ENCODE measurements at places on chromosomes 1 and 21.

GRCh38 chr1:186519982-186520381 lies 59.1 kb upstream of the PDC start:
- DNase-seq = no peak

- DNase-seq = peak; percentile 89
Observed at GRCh38 chr1:178150610-178151009, 56.7 kb downstream of the RASAL2 start.

DNA sequence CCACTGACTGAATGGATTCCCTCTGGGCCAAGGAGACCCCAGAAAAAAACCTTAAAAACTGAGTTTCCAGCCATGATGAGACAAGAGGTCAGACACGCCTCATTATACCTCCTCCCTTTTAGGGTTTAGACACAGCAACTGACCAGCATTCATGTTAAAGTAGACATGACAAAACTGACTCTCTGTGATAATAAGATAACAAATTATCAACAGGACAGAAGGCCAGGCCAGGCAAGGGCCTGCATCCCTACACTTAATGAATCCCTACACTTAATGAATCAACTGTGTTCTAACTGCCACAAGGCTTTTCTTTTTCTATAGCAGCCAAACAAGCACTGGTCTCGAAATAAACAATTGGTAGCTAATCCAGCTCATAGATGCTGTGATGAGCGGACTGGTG lies 33.3 kb upstream of the FAM89A start:
- DNase-seq = no peak

- no peak for DNase-seq
Observed at GRCh38 chr1:234898455-234899033, 230.1 kb downstream of the TOMM20 start.

DNA sequence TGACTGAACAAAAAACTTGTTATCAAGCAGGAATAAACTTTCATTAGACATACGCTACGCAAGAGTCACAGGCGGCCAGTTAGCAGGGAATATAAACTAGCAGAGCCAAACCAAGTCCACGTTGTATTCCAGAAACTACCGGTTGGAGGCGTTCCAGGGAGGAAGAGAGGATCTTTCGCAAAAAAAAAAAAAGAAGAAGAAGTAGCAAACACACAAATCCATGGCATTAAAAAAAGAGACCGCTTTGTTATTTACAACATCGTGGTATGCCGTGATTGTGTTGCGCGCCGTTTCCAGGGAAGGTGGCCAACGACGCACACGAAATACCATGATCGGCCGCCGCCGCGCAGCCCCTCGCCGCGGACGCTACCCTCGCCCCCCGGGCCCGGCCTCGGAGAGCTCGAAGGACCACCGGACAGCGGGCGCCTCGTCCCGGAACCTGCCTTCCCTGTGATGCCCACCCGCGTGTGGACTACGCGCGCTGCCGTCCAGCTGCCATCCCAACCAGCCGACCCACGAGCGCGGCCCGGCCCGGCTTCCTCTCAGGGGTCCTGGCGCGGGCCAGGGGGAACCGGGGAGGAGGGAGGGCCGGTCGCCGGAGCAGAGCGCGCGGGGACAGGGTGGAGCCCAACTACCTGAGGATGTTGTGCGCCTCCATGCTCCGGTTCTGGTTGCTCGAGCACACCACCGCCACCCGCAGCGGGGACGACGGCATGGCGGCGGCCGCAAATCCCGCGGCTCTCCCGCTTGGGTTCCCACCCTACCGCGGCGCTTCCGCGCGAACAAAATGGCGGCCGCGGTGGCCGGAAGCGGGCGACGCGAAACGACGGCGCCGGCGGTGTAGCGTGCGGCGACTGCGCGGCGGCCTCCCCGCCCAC lies 581 bp downstream of the SSU72 start:
- peak; percentile 63 for DNase-seq

DNA sequence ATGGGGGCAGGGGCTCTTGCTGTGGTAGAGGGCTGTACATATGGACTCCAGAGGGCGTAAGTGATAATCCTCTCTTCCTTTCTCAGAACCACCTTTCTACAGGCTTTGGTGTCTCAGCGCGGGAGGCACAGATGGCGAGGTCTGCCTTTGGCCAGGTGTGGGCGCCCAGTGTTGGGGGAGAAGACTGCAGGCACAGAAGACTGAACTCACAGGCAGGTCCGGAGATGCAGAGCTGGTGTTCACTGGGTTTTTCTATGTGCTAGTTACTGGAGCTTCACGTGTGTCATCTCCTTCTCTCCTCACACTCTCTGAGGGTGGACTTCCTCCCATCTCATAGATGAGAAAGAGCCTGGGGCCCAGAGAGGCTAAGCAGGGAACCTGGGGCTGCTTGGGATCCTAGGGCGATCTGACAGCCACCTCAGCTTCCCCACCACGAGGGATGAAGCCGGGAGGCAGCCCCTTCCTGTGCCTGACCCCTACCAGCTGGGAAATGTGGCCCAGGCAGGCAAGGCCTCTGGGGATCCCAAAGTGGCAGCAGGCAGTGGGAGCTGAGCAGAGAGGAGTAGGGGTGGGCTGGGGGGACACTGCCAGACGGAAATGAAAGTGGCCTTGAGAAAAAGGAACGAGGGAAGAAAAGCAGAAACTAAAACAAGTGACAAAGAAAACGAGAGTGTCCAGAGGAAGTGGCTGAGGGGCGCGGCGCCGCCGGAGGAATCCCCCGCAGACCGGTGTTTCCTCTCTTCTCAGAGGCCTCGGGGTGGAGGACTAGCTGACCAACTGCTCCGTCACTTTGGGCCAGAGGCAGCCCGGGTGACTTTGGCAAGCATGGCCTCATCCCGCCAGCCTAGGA lies 191.6 kb downstream of the HIVEP3 start:
- no peak for DNase-seq

- peak; percentile 55 for DNase-seq
Observed at GRCh38 chr1:183685112-183685713, 32.1 kb upstream of the APOBEC4 start.

- DNase-seq = no peak
Observed at GRCh38 chr1:108953452-108953851, 9.8 kb downstream of the CLCC1 start.

DNA sequence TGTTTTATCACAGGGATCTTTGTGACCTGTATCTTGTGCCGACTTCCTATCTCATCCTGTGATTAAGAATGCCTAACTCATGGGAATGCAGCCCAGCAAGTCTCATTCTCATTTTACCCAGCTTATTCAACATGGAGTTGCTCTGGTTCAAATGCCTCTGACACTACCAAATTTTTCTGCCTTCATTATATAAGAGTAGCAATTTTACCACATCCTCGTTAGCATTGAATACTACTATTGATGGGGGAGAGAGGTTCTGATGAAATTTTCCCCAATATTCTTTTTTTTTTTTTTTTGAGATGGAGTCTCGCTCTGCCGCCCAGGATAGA lies 44.5 kb upstream of the PPIH start:
- no peak for DNase-seq

GRCh38 chr1:105632342-105633196 lies 1423.9 kb upstream of the PRMT6 start:
- DNase-seq = no peak
